ENCODE measurements at places on chromosomes 4 and X. TPM values are rescaled to one million over a fixed set of nuclear protein-coding genes. Genes with fewer than 3 reads are reported as not detected.

CDS1 gene
- polyA plus RNA-seq: 11.0 TPM

DNA sequence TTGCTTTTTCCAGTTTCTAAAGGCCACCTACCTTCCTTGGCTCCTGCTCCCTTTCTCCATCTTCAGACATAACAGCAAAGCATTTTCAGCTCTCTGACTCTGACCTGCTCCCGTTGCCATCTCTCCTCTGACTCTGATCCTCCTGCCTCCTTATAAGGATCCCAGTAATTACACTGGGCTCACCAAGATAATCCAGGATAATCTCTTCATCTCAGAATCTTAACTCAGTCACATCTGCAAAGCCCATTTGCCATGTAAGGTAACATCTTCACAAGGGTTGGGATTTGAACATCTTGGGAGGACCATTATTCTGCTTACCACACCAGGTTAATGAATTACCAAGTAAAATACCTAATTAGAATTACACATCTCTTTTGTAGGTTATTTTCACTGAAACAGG, 41.3 kb upstream of the MAGED1 start:
- H3K4me3 ChIP-seq: no peak overlapping the region
- no peaks in the 10 kb centered on the region for H3K36me3 ChIP-seq
- H3K27me3 ChIP-seq: no peaks in the 10 kb centered on the region
- no peaks in the 10 kb centered on the region for H3K4me1 ChIP-seq
- no peak for DNase-seq
- H3K27ac ChIP-seq: no peak overlapping the region

DNA sequence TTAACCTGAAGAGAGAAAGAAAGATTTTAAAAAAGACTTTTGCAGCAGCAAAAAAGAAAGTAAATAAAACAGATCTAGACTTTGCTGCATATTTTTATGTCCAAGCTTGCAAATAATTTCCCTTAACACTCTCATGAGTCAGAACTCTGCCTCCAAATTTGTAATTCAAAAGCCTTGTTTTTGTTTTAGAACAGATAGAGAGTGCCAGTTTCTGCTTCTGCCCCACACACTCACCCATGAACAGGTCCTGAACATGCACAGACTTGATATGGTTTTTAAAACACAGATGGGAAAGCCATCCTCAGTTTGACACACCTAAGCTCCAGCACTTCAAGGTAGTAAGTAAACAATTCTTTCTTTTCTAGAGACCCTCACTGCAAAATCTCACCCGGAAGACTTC, 39.7 kb upstream of the VCX3B start:
- H3K4me3 ChIP-seq: no peak overlapping the region
- H3K4me1 ChIP-seq: no peaks in the 10 kb centered on the region
- DNase-seq: no peak
- H3K27ac ChIP-seq: no peak overlapping the region

PCDH11X gene
- polyA plus RNA-seq: 1.5 TPM

- no peak overlapping the region for H3K4me3 ChIP-seq
- DNase-seq: no peak
- H3K27me3 ChIP-seq: no peaks in the 10 kb centered on the region
- no peaks in the 10 kb centered on the region for H3K36me3 ChIP-seq
These were observed 228.8 kb downstream of the NSUN7 start for GRCh38 chr4:40978548-40978947.

GRCh38 chrX:1894740-1895139, 279.9 kb downstream of the ASMT start:
- no peak overlapping the region for H3K4me3 ChIP-seq
- no peak overlapping the region for H3K27ac ChIP-seq
- no peaks in the 10 kb centered on the region for H3K36me3 ChIP-seq
- DNase-seq: no peak
